ENCODE measurements at places on chromosomes 7 and 10.

DNA sequence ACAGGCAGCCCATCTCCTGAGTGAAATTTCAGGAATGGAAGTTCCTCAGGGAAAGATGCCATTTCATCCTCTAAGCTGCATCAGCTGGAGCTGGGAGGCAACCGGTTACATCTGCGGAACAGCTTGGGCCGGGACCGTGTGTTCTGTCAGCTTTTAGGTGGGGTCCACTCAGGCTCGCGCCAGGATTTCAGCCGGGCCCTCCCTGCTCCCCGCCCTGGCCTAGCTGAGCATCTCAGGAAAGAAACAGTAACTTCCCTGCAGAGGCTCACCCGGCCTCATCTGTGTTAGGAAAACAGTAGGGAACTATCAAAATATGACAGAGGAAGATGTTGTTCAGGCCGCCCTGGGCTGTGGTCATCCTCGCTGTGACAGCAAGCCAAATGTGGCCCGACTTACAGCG, 110.4 kb downstream of the TRIL start:
- no peak for DNase-seq

DNA sequence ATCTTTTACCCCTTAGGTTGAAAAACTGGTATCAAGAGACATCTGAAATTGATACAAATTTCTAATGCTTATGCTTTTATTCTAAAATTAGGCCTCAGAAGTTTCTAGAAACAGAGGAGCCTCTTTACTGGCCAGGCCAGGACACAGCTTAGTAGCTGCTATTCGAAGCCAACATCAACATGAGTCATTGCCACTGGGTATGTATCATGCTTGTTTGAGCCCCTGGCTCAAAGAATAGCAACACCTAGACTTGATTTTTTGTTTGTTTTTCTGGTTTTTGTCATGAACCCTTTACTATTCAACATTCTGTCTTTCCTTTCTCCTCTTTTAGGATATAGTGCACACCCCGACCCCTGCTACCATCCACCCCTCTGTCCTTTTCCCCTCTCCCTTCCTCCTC, 90.9 kb upstream of the STK17A start:
- no peak for DNase-seq

GRCh38 chr10:86229376-86229775, 137.2 kb downstream of the GRID1 start:
- DNase-seq: no peak

GRCh38 chr7:107387128-107387527, 82.7 kb upstream of the GPR22 start:
- DNase-seq: no peak

GRCh38 chr7:41316410-41316809, 386.5 kb downstream of the INHBA start:
- DNase-seq: no peak

- no peak for DNase-seq
Observed at GRCh38 chr10:19561181-19561580, 255.1 kb upstream of the PLXDC2 start.

All from stimulated activated CD8-positive, alpha-beta memory T cell treated with anti-CD3 and anti-CD28 coated beads, Interleukin-15, amount 100 ng/mL, for 24 hours (primary cell).